ENCODE measurements at places on chromosomes 11 and 22.

- no peak for DNase-seq
These were observed 132.2 kb upstream of the NECTIN1 start for GRCh38 chr11:119861160-119861559.

DNA sequence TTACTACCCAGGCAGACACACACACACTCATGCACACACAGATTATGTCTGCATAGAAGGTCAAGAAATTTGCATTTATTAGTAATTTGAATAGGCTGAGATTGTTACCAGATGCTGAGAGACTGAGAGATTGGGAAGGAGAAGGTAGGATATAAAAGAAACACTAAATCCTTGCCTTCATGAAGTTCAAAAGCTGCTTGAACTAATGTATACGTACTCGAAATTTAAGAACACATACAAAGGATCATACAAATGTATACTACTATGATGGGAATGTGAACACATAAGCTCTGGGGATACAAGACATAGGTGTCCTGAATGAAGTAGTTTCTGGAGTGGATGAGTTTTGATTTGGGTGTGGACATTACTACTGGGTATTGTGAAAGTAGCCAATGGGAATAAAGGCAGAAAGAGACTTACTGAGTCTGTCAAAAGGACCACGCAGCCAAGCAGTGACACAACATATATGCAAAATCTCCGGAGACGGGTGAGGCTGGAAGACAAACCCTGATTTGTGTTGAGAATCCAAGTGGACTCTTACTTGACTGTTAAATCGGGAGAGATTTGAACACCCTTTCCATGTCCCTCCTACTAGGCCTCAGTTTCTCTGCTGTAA is 7.3 kb upstream of the PKNOX2 start:
- DNase-seq, result no peak

DNA sequence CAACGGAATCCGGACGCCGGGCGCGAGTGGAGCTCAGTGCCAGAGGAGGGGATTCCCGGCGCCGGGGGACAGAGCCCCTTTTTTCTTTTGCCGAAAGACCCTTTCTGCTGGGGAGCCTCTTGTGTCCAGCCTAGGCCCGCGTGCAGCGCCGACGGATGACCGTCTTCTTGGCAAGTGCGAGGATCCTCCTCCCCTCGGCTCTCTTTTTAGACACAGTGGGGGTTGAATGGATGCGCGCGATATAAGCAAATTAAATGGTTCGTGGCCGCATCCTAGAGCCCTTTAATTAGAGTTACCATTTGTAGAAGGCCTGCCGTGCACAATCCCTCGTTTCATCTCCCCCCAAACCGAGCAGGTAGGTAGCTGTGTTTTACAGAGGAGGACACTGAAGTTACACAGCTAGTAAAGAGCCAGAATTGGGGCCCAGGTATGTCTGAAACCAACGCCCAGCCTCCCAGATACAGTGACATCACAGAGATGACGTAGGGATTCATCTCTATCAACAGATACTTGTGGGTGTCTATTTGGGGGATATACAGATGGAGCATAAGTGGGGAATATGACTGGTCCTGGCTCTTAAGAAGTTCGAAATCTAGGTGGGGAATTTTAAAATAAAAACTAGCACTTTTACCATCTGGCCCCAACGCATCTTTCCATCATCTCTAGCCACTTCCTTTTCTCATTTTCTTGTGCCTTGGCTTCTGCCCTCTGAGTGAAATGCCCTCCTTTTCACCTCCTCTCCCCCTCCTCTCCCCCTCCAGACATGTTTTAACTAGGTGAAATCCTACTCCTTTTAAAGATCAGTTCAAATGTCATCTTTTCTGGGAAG is 875 bp downstream of the TCP11L1 start:
- DNase-seq, result peak; percentile 65

DNA sequence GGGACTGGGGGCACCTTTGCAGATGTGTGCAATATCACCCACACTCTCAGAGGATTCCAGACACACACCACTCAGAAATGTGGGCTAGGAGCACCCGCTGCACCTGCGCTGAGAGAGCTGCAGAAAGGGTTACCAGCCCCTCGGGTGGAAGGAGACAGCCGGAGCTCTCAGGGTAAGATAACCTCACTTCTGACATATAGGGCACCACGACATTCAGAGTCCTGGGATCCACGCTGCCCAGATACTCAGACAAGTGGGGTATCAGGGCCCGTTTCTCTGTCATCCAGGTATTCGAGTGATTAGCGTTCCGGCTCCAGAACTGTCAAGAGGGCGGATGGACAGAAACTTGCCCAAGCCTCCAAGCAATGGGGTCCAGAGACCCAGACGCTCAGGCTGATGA is 6.2 kb upstream of the SYT8 start:
- no peak for DNase-seq

DNA sequence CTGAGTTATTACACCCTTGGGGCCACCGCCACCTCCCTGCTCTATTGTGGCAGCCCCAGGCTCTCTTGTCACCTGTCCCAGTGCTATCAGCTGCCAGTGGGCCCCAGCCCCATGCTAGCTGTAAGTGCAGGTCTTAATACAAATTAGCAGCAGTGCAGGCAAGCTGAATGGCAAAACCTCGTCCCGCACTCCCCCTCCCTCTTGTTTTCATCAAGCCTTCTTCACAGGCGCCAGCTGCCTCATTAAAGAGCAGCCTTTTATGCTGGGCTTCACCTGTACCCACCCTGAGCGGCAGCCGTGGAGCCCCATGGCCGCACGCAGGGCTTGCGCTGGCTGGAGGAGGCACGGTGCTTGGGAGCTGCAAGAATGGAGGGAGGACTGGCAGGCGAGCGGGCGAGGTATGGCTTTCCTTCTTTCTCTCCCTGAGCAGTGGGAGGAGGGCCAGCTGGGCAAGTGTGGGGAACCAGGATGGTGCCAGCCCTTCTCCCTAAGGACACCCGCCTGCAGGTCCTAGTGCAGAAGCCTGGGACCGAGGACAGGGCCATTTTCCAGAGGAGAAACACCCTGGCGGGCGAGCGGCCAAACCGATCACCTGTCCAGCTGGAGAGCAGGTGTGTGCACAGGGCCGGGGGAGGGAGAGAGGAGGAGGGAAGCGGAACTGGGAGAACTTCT is 70.7 kb downstream of the FLI1 start:
- DNase-seq, result peak; percentile 64

- no peak for DNase-seq
These were observed 971 bp downstream of the TUBGCP6 start for GRCh38 chr22:50243685-50244419.

DNA sequence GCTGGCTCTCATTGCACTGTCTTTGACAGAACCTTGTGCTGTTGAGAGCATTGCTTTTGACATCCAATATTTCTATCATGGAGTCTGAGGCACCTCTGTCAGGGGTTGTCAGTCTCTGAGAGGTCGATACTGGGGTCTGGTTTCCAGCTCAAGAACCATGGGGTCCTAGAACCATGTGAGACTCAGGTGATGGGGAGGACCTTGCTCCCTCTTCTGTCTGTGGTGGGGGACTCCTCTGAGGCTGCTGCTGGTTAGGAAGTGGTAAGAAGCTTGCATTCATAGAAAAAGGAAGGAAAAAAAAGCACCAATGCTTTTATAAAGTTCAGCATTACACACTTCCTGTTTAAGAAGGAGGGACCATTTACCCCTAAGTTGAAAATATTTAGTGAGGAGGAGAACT is 91.8 kb upstream of the CD44 start:
- DNase-seq, result no peak

GRCh38 chr11:36408498-36409136 is 101.5 kb downstream of the TRAF6 start:
- DNase-seq, result no peak

DNA sequence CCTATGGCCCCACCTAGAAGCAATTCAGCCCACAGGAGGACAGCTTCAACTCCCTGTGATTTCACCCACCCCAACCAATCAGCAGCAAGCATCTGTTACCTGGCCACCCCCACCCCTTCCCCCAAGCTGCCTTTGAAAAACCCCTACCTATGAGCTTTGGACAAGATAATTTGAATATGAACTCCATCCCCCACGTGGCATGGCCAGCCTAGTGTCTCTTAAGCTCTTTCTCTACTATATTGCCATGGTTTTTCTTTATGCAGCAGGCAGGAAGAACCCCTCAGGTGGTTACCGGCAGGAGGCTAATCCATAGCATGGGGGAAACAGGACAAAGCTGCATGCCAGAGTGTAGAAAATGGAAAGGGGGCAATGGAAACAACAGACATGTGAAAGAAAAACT is 29.0 kb downstream of the CTSC start:
- no peak for DNase-seq

DNA sequence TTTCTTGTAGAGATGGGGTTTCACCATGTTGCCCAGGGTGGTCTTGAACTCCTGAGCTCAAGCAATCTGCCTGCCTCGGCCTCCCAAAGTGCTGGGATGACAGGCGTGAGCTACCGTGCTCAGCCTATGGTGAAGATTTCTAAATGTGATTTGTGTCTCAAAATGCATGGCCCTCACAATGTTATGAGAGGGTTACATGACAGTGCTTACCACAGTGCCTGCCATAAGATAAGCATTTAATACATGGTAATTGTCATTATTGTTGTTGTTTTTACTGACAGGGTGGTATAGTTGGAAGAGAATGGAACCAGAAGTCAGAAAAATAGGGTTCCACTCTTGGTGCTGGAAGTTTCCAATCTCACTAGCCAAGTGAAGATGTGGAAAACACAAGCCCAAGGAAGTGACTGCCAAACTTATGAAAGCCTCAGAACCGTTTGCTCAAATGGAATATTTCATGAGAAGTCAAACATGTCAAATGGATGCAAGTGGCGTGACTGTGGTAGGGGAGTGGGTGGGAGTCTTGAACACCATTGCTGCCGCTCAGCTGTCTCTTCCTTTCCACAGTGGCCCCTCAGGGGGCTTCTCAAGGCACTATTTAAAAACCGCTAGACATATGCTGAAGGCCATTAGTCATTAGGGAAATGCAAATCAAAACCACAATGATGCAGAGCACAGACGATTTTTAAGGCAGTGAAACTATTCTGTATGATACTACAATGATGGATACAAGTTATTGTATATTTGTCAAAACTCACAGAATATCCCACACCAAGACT is 29.1 kb upstream of the LMO2 start:
- DNase-seq, result no peak

GRCh38 chr22:25797498-25798290 is 55.7 kb downstream of the MYO18B start:
- no peak for DNase-seq

GRCh38 chr11:63855975-63856374 is 17.1 kb downstream of the MARK2 start:
- no peak for DNase-seq

- DNase-seq, result no peak
These were observed 548 bp downstream of the PYGM start for GRCh38 chr11:64759131-64759721.

DNA sequence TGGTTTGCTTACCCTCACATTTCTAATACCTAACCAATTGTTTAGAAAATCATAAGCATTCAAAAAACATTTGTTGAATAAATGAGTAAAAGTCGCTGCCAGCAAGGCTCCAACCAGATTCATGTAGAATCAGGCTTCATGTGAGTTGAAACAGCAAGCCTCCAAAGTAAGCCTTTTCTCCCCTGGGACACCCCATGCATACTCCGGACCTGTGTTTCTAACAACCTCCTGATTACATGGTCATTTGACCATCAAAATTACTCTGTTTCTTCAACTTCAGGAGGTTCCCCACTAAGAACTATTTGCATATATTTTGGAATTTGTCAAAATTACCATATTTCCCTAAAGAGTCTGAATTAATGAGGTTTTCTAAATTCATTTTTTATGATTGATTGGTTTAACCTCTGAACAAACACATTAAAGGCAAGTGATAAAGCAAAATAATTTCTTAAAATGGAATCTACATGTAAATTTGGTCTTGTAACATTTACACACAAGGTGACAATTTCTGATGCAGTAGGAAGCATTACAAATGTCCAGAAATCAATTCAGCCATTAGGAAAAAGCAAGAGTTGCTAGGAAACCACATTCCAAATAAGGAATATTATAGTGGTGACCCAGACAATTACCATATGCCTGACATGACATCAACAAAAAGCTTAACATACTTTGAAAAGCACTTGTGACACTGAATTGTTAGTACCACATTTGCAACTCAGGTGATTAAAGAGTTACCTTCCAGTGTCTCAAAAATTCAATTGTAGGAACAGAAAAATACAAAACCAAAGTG is 252.6 kb downstream of the GUCY1A2 start:
- DNase-seq, result no peak

- DNase-seq, result peak; percentile 42
These were observed 1.8 kb downstream of the RASSF10 start for GRCh38 chr11:13010749-13011465.

DNA sequence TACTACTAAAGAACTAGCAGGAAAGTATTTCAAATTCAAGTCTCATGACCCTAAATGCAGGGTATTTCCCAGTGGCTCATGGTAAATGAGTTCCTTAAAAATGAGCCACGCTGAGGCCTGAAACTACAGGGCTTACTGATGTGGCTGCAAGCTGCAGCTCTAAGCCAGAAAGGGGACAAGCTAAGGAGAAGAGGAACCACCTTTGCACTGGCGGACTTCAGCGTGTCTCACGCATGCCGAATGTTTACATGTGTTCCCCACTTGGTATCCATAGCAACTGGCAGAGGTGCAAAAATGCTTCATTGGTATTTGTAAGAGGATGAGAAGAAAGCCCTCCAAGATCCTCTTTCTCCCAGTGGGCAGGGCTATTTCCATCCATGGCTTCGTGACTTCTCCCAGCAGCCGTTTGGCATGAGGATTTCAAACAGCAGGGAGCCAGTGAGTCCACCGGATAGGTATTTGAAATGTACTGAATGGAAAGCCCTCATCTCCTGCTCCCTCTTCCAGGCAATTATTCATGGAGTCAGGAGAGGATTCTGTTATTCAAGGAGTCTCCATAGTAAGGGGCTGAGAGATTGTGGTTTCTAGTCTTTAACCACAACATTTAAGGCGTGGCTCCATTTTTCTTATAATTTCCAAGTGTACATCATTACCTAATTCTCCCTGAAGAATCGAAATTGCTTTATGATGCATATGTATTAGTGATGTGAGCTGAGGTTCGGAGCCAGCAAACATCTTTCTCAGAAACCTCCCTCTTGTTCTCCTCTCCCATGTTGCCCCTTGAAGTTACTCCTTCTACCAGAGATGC is 55.3 kb upstream of the CD44 start:
- no peak for DNase-seq

DNA sequence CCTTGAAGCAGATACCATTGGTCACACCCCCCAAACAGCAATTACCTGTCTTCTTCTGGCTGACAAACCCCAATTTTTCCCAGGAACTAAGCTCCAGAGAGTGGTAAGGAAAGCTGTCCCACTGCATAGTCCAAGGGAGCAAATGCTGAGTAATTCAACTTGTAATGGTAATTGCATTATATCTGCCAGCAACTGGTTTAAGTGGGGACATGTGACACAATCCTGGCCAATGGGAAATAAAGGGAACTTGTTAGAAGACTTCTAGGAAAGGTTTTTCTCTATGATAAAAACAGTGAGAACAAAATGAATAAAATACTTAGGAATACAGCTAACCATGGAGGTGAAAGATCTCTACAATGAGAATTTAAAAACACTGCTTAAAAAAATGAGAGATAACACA is 9.5 kb upstream of the ISX start:
- no peak for DNase-seq

GRCh38 chr11:849104-849824 is 6.6 kb downstream of the TSPAN4 start:
- peak; percentile 33 for DNase-seq

GRCh38 chr11:109552376-109552775 is 130.4 kb downstream of the C11orf87 start:
- no peak for DNase-seq

- no peak for DNase-seq
These were observed 89.9 kb downstream of the OR4A15 start for GRCh38 chr11:55457641-55458040.

GRCh38 chr11:11787305-11788062 is 54.3 kb upstream of the USP47 start:
- peak; percentile 58 for DNase-seq

All from NCI-H748 treated with DMSO at 0.1 percent for 48 hours (cell line).